CD4-positive, alpha-beta memory T cell (primary cell): ENCODE measurements at places on chromosomes 5 and 9. TPM values are rescaled to one million over a fixed set of nuclear protein-coding genes. Genes with fewer than 3 reads are reported as not detected.

DNA sequence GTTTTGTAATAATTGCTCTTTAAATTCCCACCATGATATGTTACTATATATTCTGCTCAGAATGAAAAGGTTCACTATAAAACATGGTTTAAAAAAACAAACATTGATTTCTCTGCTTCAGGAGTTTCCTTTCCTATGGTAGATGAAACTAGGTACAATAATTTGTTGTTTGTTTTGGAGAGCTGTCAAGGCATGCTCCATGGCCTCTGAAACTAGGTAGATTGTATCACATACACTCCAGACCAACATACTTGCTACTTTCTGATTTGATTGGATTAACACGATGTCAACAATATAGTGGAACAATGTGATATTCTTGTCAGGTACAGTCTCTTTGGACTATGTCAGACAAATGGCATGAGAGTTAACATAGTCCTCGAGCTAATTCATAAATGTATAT, 452.7 kb upstream of the CDH9 start:
- no peak for DNase-seq

DNA sequence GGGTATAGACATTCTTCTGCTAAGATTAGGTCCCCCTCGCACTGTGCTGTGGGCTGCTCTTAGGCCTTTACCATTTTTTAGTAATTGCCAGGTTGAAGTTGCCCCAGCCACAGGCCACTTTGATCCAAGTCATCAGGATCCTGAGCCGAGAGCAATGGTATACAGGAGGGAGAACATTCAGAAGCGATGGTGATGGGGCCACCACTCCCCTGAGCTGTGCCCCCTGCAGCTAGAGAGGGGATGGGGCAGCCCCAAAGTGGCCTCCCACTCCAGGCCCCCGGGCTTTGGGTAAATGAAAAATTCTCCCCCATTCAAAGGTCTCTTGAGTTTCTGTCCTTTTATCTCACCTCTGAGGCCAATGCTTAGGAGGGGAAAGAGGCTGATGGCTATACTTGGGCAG, 59.4 kb downstream of the MACROH2A1 start:
- no peak for DNase-seq

DNA sequence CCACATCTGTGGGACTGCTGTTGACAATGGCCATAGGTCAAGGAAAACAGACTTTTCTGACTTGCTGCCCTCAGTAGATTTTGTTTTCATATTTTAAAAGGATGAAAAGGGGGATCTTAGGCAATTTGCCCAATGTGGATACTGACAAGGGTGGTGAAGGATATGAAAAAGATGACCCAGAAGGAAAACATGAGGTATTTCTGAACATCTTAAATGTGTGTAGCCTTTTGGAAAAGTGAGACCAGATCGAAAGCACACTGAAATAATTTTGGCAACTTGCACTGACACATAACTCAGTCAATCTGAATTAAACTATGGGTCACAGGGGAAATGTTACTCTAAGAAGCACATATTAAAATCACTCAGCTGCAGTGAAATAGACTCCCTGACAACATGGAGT, 1793.0 kb upstream of the ACO1 start:
- no peak for DNase-seq

- DNase-seq = no peak
These were observed 22.0 kb downstream of the THBS4 start for GRCh38 chr5:80057099-80057498.

DNA sequence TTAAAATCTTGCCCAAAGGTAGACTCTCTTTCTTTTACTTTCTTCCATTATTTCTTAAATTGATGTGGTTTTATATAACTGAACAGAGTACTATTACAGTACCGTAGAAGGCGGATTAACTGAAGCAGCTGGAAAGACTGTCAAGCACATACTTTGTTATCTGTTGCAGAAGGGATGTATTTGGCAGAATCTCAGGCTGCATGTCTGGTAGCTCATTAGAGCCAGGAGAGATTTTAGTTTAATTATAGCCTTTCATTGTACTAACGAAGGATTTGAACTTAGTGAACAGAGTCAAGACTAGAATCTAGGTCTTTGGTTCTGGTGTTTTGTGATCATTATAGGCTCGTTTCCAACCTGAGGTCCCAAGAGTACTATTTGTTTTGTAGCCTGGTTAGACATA, 20.6 kb downstream of the ZNF354C start:
- DNase-seq = no peak

DNA sequence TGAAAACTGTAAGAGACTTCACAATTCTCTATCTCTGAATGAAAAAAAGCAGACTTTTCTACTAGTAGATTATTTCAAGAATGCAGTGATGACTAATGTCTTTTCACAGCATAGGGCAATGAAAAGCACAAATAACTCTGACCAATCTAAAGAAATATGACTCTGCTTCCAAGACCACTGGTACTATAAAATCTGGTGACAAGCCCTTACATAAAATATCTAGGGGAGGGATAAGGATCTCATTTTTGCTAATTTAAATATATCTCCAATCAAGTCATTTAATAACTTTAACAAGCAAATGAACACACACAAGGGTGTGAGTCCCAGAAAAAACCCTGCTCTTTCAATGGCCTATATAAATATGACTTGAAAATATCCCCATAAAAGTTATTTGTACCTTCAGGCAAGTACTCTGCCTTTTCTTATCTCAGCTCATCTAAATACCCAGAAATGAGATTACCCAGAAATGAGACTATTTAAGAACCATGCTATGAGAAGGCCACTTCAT, 105.2 kb downstream of the GNAQ start:
- DNase-seq = no peak

DNA sequence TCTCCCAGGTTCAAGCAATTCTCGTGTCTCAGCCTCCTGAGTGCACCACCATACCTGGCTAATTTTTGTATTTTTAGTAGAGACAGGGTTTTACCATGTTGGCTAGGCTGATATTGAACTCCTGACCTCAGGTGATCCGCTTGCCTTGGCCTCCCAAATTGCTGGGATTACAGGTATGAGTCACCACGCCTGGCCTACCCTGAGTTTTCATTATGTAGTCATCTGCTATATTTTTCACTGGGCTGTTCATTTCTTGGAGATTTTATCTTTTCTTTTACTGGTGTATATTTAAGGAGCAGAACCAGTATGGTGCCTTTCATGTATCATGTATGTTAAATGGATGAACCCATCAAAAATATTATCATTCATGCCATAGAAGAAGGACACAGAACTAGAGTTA, 377.0 kb upstream of the ACTBL2 start:
- DNase-seq = no peak

DNA sequence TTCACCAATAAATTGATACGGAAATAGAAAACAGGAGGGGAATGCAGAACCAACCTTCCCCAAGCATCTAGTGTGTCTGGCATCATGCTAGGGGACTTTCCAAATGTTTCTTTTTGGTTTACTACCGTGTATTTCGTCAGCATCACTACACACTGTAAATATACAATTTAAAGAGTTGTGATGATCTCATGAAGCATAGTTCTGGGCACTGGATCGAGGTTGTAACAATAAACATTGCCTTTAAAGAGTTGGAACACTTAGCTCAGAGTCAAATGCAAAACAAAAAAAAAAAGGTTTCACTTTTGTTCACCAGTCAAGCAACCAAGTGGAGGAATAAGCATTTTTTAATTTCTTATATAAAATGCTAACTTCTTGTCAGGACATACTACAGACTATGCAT, 2.9 kb upstream of the SCAI start:
- no peak for DNase-seq

GRCh38 chr5:150945486-150945885, 40.7 kb upstream of the ZNF300 start:
- no peak for DNase-seq

- no peak for DNase-seq
These were observed 403.7 kb upstream of the DAP start for GRCh38 chr5:11164531-11165294.

GRCh38 chr5:135604056-135604455, 25.3 kb upstream of the CXCL14 start:
- no peak for DNase-seq

The NR4A3 gene
- polyA plus RNA-seq = 1.4 TPM

GRCh38 chr9:2771087-2771486, 53.8 kb downstream of the KCNV2 start:
- DNase-seq = no peak

The SVEP1 gene
- not detected for polyA plus RNA-seq

DNA sequence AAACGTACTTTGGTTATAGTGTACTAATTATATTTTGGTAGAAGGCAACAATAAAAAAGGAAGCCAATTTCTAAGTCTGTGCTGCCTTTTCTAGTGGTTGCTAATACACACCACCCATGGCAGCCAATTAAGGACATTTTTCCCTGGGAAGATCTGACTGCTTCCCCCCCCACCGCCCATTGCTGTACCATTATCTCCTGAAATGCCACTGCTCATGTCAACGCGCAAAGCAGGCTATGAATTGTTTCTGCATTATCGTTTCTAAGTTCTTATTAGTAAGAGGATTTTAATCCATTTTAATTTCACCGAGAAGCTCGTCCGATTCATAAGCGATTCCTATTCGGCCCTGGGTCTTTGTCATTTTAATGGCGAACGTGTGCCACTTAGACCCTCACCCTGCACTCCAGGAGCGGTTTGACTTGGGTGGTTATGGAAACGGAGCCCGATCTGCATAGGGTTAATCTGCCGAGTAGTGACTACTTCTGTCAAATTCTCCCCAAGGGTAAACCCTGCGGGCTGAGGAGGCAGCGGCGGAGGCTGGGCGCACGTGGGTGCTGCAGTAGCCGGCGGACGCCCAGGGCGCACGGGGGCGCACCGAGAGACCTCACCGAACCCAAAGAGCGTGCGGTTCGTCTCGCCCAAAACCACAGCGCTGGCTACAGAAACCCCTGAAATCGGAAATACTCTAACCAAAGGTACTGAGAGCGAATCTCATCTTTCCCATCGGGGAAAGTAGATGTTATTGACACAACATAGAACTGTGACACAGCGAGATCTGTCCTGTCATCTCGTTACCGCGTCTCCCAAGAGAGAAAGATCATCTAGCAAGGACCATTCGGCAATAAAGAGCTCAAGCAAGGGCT, 55.8 kb upstream of the SHC3 start:
- DNase-seq = no peak

- DNase-seq = no peak
These were observed 1426.5 kb upstream of the C9orf72 start for GRCh38 chr9:28999806-29000205.

DNA sequence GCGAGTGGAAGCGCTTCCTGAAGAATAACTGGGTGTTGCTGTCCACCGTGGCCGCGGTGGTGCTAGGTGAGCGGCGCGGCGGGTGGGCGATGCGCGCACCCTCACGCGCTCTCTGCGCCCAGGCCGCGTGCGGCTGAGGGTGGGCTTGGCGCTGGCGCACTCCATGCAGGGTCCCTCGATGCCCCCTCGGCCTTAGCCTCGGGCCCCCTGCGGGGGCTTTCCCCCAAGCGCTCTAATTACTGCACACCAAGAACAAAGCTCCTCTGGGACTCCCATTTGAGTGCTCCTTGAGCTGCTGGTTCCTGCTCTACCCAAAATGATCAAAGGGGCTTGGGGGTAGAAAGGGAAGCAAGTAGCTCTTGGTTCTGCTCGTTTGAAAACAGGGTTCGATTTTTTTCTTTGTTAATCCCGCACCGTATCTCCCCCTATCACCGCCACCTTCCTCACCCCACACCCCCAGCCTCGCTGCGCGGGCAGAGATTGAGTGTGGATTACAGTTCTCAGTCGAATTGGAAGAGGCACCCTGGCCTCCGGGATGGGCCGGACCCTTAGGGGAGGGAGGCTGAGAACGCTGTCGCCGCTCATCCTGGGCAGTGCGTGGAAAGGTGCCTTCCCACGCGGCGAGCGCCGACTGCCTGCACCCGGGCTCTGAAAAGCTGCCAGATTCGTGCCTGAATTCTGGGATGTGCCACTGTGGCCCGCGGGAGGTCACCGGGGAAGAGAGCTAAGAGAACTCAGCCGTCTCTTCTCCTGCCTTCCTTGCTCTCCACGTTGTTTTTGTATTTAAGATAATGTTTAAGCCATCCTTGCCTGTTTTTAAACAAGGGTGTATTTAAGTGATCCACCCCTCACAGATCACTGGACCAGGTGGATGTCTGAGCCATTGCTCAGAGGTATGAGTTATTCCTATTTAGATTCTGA, 697 bp downstream of the SLC1A1 start:
- DNase-seq = peak; percentile 7

GRCh38 chr9:81798606-81799005, 109.3 kb upstream of the TLE1 start:
- DNase-seq = no peak

GRCh38 chr9:840343-840742, 1.2 kb upstream of the DMRT1 start:
- DNase-seq = no peak

The LCN10 gene
- polyA plus RNA-seq = 0.50 TPM

The ADAMTSL2 gene
- polyA plus RNA-seq = not detected

The PCDHB12 gene
- not detected for polyA plus RNA-seq

The SLC6A3 gene
- polyA plus RNA-seq = not detected

DNA sequence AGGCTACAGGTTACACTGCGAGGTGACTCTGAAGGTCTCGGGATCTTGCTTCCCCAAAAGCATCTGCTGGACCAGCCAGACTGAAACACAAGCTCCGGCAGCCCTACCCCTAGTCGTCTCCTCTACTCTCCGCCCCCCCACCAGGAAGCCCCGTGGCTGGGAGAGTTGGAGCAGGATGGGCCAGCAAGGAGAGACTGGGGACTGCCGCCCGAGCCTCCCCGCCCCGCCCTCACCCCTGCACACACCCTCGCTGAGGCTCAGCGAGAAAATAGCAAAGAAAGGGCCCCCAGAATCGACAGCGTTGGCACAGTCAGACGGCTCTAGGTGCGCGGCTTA, 1.3 kb downstream of the TRIM7 start:
- DNase-seq = no peak

The GRXCR2 gene
- not detected for polyA plus RNA-seq

The FAM221B gene
- not detected for polyA plus RNA-seq

DNA sequence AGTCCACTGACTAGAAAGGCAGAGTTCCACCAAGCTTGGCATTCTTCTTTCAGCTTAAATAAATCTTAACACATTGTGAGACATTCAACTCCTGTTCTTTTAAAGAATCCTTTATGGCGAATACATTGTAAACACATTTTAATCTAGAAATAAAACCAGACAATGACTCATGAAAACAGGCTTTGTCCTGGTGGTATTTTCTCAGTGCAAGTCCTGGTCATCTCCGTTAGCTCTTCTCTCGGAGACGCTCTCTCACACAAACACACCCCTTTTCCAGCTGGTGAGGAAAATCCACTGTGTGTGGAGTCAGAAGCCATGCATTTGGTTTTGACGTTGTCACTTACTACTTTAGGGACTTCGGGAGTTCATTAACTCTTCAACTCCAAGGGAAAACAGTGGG, 140.4 kb downstream of the AUH start:
- DNase-seq = no peak

- no peak for DNase-seq
These were observed 69.5 kb upstream of the HAND1 start for GRCh38 chr5:154547551-154547950.

The FUT7 gene
- polyA plus RNA-seq = 22.6 TPM

The DNM1 gene
- polyA plus RNA-seq = not detected
